ENCODE measurements at places on chromosomes 1 and 21. TPM values are rescaled to one million over a fixed set of nuclear protein-coding genes. Genes with fewer than 3 reads are reported as not detected.

Gene ELAPOR1
- 0.49 TPM for total RNA-seq

Gene GPR25
- not detected for total RNA-seq

Gene HUNK
- total RNA-seq, result under 0.01 TPM

Gene COPA
- total RNA-seq, result 99.8 TPM

Gene OR2L2
- not detected for total RNA-seq

- H3K27ac ChIP-seq, result peak overlapping the region; percentile 80
- H3K4me1 ChIP-seq, result peaks cover 50% of the 10 kb centered on the region
- DNase-seq, result no peak
- peak overlapping the region; percentile 7 for H3K4me3 ChIP-seq
- H3K27me3 ChIP-seq, result no peaks in the 10 kb centered on the region
- peaks cover 6% of the 10 kb centered on the region for H3K36me3 ChIP-seq
Measured at GRCh38 chr1:9250411-9251381, 16.1 kb downstream of the H6PD start.

DNA sequence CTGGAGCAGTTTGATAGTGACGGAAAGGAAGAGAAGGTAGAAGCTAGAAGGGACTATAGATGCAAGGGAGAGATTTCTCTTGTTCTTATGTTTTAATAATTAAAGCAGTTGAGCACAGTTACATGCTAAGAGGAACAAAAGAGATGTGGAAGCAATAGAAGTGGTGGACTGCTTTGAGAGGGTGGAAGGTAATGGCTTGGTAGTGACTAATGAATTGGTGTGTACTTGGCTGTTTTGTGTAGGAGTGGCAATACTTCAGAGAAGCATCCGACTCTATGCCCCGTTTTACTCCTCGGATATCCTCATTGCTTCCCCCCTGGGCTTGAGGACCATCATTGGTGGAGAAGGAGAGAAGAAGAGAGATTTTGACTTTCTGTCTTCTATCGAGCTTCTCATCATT lies 12.8 kb downstream of the UTP25 start:
- no peak for DNase-seq
- peaks cover 100% of the 10 kb centered on the region for H3K36me3 ChIP-seq
- peak overlapping the region; percentile 61 for H3K27ac ChIP-seq

DNA sequence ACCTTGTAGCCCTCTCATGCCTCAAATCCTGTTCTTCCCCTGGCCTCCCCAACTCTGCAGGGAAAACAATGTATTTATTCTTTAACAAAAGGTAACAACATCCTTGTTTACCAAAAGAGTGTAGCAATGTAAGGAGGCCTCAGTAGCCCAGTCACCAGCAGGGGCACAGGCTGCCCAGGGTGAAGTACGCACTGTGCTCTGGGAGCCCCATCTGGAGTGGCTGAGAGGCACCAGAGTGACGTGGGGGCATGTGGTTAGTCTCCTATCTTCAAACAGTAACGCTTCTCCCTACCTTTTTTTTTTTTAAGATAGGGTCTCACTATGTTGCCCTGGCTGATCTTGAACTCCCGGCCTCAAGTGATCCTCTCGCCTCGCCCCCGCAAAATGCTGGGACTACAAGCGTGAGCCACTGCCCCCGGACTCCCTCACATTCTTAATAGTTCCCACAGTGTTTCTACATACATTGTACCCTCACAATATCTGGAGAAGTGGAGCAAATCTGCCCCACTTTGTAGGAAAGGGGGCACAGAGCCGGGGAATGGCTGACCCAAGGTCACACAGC lies 51.3 kb upstream of the ECE1 start:
- H3K36me3 ChIP-seq, result no peaks in the 10 kb centered on the region
- H3K4me1 ChIP-seq, result peaks cover 74% of the 10 kb centered on the region
- H3K27ac ChIP-seq, result peak overlapping the region; percentile 89
- no peak for DNase-seq

DNA sequence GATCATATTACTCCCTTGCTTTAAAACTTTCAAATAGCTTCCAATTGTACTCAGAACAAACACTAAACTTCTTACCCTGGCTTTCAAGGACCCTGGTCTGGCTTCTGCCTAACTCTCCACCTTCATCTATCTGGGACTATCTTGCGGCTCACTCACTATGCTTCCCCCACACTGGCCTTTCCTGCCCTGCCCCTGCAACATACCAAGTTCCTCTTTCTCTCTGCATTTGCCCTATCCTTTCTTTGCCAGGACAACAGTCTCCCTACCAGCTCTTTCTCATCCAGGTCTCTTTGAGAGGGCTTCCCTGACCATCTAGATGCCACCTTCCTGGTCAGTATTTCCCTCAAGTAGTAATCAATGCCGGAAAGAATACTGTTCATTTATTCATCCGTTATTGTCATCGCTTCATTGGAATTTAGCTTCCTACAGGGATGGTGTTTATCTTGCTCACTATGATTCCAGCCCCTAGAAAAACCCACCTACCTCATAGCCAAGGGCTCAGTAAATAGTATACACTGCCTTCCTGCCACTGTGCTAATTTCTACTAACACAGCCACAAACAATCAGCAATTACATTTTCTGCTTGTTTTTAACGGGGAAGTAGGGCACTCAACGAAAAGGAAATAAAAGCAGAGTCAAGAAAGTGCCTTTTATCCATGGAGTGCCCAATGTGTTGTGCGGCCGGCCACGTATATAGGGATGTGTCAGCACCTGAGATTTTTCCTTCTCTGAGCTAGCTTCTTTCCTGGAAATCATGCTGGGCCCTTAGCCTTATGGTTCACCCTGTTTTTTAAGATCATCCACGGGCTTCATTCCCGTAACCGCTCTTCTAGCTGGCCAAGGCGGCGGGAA lies 521 bp upstream of the CDC7 start:
- H3K4me1 ChIP-seq, result peaks cover 22% of the 10 kb centered on the region
- no peak for DNase-seq
- H3K27ac ChIP-seq, result peak overlapping the region; percentile 90
- peak overlapping the region; percentile 82 for H3K4me3 ChIP-seq

DNA sequence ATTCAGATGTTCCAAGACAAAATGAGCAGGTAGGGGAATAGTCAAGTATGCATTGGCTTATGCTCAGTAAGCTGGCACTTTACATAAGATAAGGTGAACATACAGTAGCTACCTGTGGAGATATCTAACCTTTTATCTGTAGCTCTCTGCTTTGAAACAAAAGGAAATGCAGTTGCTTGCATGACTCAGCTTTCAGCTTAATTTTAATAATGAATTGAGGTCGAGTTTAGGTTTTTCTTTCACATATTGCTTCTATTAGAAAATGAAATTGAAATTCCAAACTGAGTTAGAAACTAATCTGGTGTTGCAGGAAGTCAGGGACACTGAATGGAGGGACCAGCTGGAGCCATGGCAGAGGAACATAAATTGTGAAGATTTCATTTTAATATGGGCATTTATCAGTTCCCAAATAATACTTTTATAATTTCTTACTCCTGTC lies 8.3 kb downstream of the FRRS1 start:
- H3K27ac ChIP-seq, result peak overlapping the region; percentile 76
- peak overlapping the region; percentile 13 for H3K4me3 ChIP-seq
- no peaks in the 10 kb centered on the region for H3K36me3 ChIP-seq
- H3K4me1 ChIP-seq, result peaks cover 39% of the 10 kb centered on the region
- no peak for DNase-seq

DNA sequence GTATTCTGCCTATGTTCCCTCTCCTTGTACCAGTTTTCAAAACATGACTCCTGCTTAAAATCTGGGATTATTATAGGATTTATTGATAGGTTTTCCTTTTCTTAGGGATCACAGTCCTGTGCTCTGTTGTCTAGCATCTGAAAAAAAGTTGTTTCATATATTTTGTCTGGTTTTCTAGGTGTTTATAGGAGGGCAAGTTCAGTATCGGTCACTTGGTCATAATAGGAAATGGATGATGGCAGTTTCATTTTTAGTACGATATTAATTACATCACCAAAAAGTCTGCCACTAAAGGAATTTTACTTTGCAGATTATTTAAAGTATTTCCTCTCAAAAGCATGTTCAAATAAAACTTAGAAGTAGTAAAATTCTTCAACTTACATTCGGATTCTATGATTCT lies 94.4 kb downstream of the RASAL2 start:
- H3K4me3 ChIP-seq, result no peak overlapping the region
- no peak for DNase-seq
- H3K4me1 ChIP-seq, result no peaks in the 10 kb centered on the region
- H3K36me3 ChIP-seq, result no peaks in the 10 kb centered on the region
- no peaks in the 10 kb centered on the region for H3K27me3 ChIP-seq

- H3K4me1 ChIP-seq, result peaks cover 32% of the 10 kb centered on the region
- H3K27ac ChIP-seq, result no peak overlapping the region
- no peaks in the 10 kb centered on the region for H3K27me3 ChIP-seq
Measured at GRCh38 chr1:19199969-19200604, 10.0 kb downstream of the UBR4 start.

DNA sequence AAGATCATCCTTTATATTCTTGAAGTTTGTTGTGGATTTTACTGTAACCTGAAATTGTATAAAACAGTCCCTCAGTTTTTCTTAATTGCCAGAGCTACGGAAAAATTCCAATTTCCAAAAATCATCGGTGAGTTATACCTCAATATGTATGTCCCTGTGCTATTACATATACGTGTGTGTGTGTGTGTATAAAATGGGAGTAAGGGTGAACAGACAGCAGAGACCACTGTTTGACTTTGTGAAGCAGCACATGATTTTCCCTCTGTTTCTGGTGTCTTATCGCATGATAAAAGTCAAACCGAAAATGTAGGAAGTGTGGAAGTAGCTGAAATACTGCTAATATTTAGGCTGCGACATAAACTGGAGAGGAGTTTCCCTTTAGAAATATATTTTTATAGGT lies 1.2 kb downstream of the OR2T1 start:
- H3K27ac ChIP-seq, result no peak overlapping the region
- no peaks in the 10 kb centered on the region for H3K27me3 ChIP-seq
- DNase-seq, result peak; percentile 83
- H3K4me1 ChIP-seq, result no peaks in the 10 kb centered on the region
- H3K4me3 ChIP-seq, result no peak overlapping the region

DNA sequence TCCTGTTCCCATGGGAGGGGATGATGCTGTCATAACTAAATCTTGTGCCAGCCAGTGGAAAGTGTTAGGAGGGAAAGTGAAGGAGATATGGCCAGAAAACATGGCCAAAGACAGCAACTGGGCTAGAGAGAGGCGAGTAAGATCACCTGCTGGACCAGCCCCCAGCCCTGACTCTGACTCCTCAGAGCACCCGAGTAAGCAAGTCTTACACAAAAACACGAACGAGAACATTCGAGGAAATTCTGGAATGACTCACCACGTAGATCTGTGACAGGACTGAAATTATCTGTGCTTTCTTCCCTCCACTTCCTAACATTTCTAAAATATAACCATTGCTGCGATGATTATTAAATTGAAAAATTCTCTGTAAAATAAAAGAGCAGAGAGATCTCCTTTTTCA lies 9.2 kb downstream of the ZNF496 start:
- H3K27ac ChIP-seq, result no peak overlapping the region
- no peak overlapping the region for H3K4me3 ChIP-seq
- no peaks in the 10 kb centered on the region for H3K4me1 ChIP-seq
- H3K27me3 ChIP-seq, result no peaks in the 10 kb centered on the region

GRCh38 chr1:84145068-84145467 lies 997 bp downstream of the PRKACB start:
- H3K27ac ChIP-seq, result no peak overlapping the region
- no peaks in the 10 kb centered on the region for H3K27me3 ChIP-seq
- peaks cover 4% of the 10 kb centered on the region for H3K4me1 ChIP-seq
- DNase-seq, result no peak

DNA sequence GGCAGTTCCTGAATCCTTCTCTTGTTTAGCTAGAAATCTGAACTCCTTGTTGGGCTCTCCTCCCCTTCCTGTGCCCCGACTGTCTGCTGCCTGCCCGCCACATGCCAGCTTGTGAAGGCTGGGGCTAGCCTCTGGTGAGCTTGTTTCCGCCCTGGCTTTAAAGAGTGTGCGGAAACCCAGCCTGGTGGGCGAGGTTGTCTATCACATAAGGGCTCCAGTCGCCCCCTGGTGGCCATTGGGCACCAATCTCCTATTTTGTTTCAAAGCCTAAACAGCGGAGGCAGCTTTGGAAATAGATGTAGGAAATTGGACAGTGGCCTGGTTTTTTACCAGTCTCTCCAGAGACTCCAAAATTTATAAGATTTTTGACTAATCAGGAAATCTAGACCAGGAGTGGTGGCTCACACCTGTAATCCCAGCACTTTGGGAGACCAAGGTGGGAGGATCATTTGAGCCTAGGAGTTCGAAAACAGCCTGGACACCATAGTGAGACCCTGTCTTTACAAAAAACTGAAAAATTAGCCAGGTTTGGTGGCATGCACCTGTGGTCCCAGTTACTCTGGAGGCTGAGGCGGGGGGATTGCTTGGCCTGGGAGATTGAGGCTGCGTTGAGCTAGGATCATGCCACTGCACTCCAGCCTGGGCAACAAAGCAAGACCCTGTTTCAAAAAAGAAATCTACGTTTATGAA lies 9.8 kb downstream of the ATP8B2 start:
- no peak overlapping the region for H3K4me3 ChIP-seq
- DNase-seq, result peak; percentile 48
- no peaks in the 10 kb centered on the region for H3K4me1 ChIP-seq
- H3K36me3 ChIP-seq, result no peaks in the 10 kb centered on the region
- peak overlapping the region; percentile 70 for H3K27ac ChIP-seq

- DNase-seq, result no peak
- no peaks in the 10 kb centered on the region for H3K27me3 ChIP-seq
- H3K4me3 ChIP-seq, result peak overlapping the region; percentile 80
- H3K36me3 ChIP-seq, result no peaks in the 10 kb centered on the region
- H3K4me1 ChIP-seq, result peaks cover 59% of the 10 kb centered on the region
- peak overlapping the region; percentile 98 for H3K27ac ChIP-seq
Measured at GRCh38 chr1:214550857-214551435, 456 bp downstream of the PTPN14 start.

DNA sequence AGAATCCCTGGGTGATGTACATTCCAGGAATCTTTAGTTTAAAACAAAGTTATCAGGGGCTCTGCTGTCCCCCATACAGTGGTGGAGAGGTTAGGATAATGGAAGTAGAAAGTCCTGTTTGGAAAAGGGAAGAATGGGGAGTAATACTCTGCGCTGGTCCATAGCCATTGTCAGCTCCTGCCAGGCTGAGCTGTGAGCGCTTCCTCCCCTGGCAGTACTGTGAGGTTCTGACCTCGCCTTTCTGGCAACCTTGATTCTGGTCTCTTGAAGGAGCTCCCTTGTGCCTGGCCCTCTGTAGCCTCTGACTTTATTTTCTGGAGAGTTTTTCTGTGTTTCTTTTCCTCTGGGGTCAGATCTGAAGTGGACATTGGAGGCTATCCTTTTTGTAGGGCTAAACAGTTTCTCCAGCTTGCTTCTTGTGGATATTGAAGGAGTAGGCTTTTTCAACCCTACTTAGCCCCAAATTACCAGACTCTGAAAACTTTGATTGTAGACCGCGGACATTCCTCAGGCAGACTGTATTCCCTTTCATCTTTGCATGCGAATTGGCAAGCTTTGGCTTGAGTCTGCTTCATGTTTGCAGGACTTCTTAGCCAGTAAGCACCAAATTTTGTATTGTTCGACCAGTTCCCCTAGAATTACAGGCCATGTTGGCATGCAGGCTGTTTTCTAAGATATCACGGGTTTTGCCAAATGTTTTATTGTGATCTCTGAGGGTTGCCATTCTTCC lies 13.8 kb downstream of the UBE4B start:
- DNase-seq, result no peak
- H3K4me1 ChIP-seq, result peaks cover 41% of the 10 kb centered on the region
- no peaks in the 10 kb centered on the region for H3K36me3 ChIP-seq
- peak overlapping the region; percentile 71 for H3K27ac ChIP-seq
- no peaks in the 10 kb centered on the region for H3K27me3 ChIP-seq

- no peaks in the 10 kb centered on the region for H3K27me3 ChIP-seq
- no peak overlapping the region for H3K4me3 ChIP-seq
- no peak overlapping the region for H3K27ac ChIP-seq
- no peaks in the 10 kb centered on the region for H3K4me1 ChIP-seq
- no peak for DNase-seq
Measured at GRCh38 chr1:234279021-234279420, 94.2 kb upstream of the COA6 start.

Data from esophagus squamous epithelium (tissue), 5 donors.